ENCODE measurements at places on chromosomes 6 and 20. TPM values are rescaled to one million over a fixed set of nuclear protein-coding genes. Genes with fewer than 3 reads are reported as not detected.

OXT gene
- not detected for total RNA-seq

- no peak for DNase-seq
Observed at GRCh38 chr20:45246109-45246508, 8.3 kb downstream of the SLPI start.

BPIFB2 gene
- not detected for total RNA-seq

ADGRF1 gene
- not detected for total RNA-seq

All from SJSA1 (cell line).